ENCODE measurements at places on chromosomes 1 and 21.

GRCh38 chr21:46127239-46128105 lies 27.9 kb downstream of the FTCD start:
- no peak for DNase-seq

DNA sequence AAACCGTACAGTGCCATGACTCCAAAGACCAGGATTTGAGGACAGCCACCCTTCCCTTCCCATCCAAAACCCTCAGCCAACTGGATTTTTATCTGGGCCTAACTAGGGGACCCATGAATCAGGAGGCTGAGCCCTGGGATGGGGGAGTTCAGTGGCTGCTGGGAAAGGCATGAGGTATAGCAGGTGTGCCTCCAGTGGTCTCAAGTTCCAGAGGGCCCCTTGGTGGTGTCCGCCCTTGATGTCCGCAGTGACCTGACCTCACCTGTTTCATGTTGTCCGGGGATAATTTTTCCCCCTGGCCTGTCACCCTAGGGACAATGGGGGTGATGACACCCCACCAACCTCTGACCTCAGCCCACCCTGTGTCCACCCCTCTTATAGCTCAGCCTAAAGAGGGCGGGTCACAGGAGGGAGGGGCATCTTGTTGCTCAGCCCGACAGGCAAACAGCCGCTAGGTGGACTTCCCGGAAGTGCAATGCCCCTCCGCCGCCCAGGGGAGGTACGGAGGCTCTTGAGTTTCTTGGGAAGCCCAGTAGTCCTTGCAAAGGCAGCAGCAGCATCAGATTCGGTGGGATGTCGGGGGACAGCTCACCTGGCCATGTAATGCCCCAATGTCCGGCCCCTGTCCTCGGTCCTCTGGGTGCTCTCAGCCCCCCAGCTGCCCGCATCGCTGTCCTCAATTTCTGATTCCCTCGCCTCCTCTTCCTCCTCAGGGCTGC lies 13.8 kb upstream of the IL22RA1 start:
- no peak for DNase-seq

DNA sequence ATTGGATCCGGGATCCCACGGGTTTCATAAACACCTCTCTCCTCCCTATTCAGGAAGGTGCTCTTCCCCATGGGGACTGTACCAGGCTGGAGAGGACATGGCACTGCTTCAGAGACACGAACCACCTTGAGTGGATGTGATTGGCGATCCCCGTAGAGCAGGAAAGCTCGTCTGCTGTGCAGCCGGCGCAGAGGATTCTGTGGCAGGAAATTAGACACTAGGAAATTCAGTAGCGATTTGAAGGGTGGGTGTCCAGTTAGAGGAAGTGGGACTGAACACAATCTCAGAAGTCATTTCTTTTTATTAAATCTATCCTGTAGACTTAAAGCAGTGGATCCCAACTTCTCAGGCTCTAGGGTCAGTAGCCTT lies 767 bp downstream of the PDIK1L start:
- no peak for DNase-seq

DNA sequence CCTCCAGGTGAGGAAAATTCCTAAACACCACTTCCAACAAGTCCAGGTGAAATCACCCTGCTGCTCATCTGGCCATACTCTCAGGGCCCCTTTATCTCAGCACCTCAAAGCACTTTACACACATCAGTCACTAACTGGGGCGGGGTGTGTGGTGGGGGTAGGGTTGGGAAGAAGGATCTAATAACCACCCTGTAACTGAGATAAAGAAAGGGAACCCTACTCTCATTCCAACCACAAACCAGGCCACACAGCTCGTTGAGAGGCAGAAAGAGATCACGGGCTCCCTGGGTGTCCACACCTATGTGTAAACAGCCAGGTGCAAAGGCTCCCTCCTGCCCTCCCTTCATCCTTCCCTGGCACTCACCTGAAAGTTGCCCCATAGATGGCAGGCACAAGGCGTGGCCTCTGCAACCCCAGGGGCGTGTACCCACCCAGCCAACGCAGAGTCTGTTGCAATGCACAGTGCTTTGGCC lies 20.4 kb downstream of the GPR161 start:
- DNase-seq: no peak

- no peak for DNase-seq
Measured at GRCh38 chr1:93611668-93612067, 70.0 kb downstream of the BCAR3 start.

DNA sequence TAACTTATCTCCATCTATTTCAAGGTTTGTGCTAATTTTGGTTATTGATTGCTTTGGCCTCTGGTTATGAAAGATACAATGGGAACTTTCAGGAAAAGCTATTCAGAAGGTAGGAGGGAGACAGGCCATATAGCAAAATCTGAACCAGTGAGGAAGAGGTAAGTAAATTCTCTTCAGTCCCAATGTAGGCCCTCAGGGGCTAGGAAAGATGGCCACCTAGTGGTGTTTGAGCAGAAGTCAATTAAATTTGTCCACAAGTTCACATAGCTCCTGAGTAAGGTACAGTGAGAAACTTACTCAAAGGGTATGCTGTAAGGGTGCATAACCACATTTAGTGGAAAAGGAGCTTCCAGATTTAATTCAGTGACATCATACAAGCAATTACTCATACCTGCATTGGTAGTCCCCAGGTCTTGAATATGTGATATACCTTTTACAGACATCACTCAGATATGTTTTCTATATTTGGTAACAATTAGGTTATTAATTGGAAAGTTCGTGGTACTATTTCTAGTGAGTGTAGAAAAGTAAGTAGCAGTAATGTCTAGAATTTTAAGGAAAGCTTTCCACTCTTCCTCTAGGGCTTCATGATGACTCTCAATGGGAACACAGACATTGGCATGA lies 21.4 kb upstream of the FMO1 start:
- peak; percentile 72 for DNase-seq

GRCh38 chr1:206935491-206936067 lies 10.7 kb downstream of the PIGR start:
- peak; percentile 43 for DNase-seq
